Astrocyte of the spinal cord (primary cell): ENCODE measurements at places on chromosomes 1 and 21.

DNA sequence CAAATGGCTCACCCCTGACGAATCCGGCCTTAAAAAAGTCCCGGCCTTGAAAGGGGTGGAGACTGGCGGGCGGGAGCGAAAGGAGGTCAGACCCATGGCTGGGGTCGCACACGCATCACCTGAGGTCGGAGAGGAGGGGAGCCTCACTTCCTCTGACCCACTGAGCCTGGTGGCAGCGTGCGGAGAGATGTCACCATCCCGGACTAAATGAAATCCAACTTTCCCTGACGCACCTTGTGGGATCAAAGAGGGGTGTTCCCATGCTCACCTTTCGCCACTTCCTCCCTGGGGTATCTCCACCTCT lies 709 bp upstream of the SLC41A1 start:
- peak; percentile 61 for DNase-seq

DNA sequence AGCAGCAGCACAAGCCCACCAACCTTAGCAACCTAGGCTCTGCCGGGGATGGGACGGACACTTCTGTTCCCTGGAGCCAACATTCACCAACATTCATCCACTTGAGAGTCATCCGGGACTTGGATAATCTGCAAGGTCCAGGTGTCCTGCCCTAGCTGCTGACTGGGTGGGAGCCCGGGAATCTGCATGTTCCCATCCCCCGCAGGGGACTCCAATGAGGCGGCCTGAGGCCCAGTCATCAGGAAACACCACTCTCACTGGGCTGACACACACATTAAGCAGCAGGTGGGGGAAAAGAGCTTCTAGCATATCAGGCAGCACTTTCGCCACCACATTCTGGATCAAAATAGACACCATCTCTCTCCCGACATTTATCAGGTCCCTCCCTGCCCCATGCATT lies 38.4 kb upstream of the CCSAP start:
- DNase-seq, result no peak

GRCh38 chr1:39973503-39974135 lies 18.7 kb downstream of the MFSD2A start:
- DNase-seq, result peak; percentile 53

DNA sequence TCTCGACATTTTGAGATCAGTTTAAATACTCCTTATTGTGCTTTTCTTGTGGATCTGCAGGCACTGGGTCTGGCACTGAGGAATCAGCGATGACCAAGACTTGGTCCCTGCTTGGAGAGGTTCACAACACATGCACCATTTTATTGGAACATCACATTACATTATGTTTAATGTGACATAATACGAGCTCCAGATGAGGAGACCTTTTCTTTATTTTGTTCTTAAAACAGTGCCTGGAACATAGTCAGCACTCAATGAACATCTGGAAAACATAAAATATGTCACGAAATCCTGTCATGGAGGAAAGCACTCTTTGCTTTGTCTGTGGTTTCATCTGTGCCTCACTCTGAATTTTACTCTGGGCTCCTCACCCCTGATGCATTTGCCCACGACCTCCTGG lies 110.7 kb downstream of the ST6GALNAC3 start:
- DNase-seq, result no peak

DNA sequence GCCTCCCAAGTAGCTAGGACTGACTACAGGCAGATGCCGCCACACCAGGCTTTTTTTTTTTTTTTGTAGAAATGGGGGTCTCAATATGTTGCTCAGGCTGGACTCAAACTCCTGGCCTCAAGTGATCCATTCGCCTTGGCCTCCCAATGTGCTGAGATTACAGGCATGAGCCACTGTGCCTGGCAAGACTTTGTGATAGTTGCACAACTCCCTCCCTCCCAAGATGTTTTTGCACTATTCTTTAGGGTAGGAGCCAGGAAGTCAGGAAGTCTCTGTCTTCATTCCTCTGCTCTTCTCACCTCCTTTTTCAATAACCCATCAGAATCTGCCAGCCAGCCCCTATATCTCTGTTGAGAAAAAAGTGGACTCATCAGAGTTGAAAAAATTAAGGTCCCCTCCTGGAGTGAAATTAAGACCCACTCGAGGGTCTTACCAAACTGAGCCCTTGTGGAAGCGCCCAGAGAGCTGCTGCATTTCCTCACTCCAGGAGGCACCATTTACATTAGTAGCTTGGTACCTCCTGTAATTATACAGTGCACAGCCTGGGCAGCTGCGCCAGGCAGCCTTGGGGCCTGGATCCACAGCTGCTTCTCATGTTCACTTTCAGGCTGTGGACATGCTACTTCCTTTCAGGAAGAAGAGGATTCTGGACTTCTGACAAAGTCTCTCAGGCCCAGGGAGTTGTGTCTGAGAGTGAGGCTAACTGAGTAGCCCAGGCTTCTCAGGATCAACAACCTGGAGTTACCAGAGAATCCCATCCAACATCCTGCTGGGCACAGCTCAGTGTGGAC lies 24.0 kb downstream of the TCEA3 start:
- no peak for DNase-seq

DNA sequence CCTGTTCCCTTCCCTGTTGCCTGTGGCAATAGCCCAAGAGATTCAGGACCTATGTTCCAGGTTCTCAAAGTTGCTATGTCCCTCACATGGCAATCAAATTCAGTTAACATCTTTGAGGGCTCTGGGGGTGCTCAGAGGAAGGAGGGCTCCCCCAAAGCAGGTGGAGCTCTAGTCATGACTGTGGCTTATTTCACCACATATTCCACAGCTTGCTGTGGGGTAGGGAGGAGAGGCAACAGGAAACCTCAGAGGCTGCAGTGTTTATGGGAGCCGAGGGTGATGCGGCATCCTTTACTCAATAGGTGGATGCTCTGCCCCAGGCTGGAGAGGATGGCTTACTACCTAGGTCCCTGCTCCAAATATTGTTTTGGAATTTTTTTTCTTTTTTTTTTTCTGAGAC lies 1.2 kb upstream of the MKNK1 start:
- DNase-seq, result no peak

- DNase-seq, result no peak
Measured at GRCh38 chr1:45787905-45788304, 15.5 kb upstream of the MAST2 start.

DNA sequence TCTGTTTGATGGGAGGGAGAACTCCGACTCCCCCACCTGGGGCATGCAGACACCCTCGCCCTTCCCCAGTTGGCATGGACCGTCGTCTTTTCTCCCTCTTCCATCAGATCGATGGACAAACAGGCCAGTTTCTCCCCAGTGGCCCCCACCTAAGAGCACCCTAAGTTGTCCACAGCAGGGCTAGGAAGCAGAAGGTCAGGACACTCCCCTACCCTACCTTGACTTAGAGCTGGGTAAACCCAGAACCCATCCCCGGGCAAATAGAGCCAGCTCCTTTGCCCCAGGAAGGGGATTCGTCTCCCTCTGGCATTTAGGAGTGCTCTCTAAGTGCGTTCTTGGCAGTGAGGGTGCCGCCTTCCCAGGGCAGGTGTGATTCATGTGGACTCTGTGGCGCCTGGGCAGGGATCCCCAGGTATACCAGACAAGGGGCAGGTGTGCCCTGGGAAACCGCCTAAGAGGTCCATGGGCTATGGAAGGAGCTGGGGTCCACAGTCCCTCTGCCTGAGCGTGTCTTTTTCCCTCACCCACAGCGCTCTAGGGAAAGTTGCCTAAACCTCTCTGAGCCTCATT lies 2.7 kb upstream of the RUNX3 start:
- no peak for DNase-seq

- peak; percentile 98 for DNase-seq
Measured at GRCh38 chr1:245091818-245092637, 62.8 kb upstream of the KIF26B start.
